ENCODE measurements at places on chromosomes 5 and 9. TPM values are rescaled to one million over a fixed set of nuclear protein-coding genes. Genes with fewer than 3 reads are reported as not detected.
A peak's percentile ranks its signal among the peaks of the same experiment; 100 is the strongest.

GRCh38 chr5:110580625-110581024, 145.8 kb downstream of the TMEM232 start:
- no peaks in the 10 kb centered on the region for H3K4me1 ChIP-seq
- H3K27me3 ChIP-seq: no peaks in the 10 kb centered on the region
- no peak overlapping the region for H3K4me3 ChIP-seq

GRCh38 chr5:122715095-122715494, 59.8 kb upstream of the SNX2 start:
- DNase-seq: no peak
- H3K27me3 ChIP-seq: no peaks in the 10 kb centered on the region
- H3K27ac ChIP-seq: no peak overlapping the region
- no peaks in the 10 kb centered on the region for H3K36me3 ChIP-seq
- H3K4me1 ChIP-seq: no peaks in the 10 kb centered on the region

- H3K27ac ChIP-seq: no peak overlapping the region
- no peaks in the 10 kb centered on the region for H3K4me1 ChIP-seq
- DNase-seq: no peak
- no peak overlapping the region for H3K4me3 ChIP-seq
- no peaks in the 10 kb centered on the region for H3K27me3 ChIP-seq
Measured at GRCh38 chr9:78775696-78776295, 478.9 kb downstream of the PSAT1 start.

GRCh38 chr5:109485030-109485429, 75.3 kb upstream of the PJA2 start:
- no peaks in the 10 kb centered on the region for H3K4me1 ChIP-seq
- DNase-seq: peak; percentile 64
- no peak overlapping the region for H3K27ac ChIP-seq
- H3K36me3 ChIP-seq: no peaks in the 10 kb centered on the region

DNA sequence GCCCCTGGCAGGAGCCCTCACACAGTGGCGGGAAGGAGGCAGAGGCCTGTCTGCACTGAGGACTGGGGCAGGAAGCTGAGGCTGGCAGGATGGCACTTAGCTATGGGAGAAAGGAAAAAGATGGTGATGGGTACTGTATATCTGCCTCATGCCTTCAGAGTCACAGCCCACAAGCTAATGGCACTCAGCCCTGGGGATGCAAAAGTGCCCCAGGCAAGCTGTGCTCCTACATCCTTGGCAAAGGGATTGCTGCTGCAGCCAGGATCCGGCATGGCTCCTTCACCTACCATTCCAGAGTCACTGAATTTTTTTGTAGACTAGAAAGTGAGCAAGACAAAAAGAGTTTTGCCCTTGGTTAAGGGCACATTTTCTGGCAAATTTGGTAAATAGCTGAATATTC, 8.7 kb downstream of the ACSL6 start:
- H3K4me1 ChIP-seq: no peaks in the 10 kb centered on the region
- no peak for DNase-seq
- H3K27me3 ChIP-seq: no peaks in the 10 kb centered on the region
- H3K36me3 ChIP-seq: no peaks in the 10 kb centered on the region

The IGFBPL1 gene
- total RNA-seq: 0.32 TPM

The ALDOB gene
- not detected for total RNA-seq

DNA sequence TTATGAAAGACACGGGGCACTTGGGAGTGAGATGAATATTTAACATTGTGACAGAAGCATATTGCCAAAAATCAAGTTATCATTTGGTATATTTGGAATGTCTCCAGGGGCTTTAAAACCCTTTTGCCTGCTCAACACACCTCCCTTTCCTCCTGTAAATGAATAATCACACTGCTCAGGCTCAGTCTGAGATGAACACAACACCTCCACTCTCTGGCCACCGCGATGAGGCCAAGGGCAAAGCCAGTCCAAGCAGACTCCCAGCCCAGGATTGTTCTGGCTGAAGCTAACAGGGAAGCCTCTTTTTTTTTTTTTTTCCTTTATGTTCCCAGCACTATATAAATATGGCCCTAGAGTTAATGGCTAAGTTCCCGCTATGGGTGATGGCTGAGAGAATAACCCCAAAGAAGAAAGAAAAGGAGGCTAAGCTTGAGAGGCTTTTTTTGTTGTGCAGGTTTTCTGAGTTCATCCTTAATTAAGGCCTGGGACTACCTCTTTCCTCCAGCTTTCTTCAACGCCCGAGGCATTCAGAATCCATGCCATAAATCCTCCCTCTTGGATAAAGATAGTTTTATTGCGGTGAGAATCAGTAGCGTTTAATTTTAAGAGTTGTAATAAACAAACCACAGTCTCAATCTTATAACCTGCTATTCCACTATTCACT, 10.5 kb upstream of the ERAP1 start:
- H3K27me3 ChIP-seq: no peaks in the 10 kb centered on the region
- no peak overlapping the region for H3K27ac ChIP-seq
- H3K4me1 ChIP-seq: no peaks in the 10 kb centered on the region
- DNase-seq: no peak
- H3K4me3 ChIP-seq: no peak overlapping the region

DNA sequence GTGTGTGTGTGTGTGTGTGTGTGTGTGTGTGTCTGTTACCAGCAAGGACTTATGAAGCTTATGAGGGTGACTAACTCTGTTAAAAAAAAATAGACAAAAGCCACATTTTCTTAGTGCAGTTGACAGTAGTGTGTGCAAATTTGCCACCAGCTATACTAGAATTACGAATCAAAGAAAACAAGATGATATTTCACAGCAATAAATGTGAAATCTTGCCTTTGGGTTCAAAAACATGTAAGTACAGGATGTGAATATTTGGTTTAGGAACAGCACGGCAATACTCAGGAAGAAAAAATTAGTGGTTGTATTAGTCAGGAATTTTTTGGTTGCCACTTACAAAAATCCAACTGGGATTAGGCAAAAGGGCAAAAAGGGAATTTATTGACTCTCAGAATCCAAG, 117.4 kb downstream of the NPR3 start:
- H3K27me3 ChIP-seq: no peaks in the 10 kb centered on the region
- H3K4me1 ChIP-seq: no peaks in the 10 kb centered on the region
- no peak overlapping the region for H3K27ac ChIP-seq
- H3K36me3 ChIP-seq: no peaks in the 10 kb centered on the region
- no peak overlapping the region for H3K4me3 ChIP-seq

The NRG2 gene
- 11.1 TPM for total RNA-seq

- H3K27me3 ChIP-seq: no peaks in the 10 kb centered on the region
- H3K27ac ChIP-seq: no peak overlapping the region
- H3K36me3 ChIP-seq: no peaks in the 10 kb centered on the region
- no peak overlapping the region for H3K4me3 ChIP-seq
Measured at GRCh38 chr9:105647595-105648349, 14.5 kb upstream of the TAL2 start.

DNA sequence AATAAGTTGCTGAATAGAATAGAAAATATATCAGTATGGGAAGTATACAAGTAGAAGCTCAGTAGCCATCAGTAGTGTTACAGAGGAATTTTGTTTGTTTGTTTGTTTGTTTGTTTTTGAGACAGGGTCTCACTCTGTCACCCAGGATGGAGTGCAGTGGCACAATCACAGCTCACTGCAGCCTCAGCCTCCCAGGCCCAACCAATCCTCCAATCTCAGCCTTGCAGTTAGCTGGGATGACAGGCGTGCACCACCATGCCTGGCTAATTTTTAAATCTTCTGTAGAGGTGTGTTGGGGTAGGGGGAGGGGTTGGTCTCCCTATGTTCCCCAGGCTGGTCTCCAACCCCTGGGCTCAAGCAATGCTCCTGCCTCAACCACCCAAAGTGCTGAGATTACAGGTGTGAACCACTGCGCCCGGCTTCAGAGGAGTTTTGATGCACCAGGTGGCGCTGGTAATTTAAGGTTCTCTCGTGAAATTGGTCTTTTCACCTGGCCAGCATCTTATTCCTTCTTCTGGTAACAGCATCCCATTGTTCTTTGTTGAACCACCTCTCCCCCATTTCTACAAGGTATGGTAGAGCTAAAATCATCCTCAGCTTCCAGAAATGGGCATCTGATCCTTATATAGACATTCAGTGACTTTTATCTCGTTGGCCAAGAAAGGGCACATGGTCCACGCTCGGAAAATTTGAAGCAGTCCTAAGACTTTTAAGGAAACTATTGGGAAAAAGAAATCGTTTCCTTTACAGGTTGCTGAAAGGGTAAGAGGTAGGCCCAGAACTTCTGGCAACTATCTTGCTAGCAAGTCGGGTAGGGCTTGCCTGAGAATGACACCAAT, 157.1 kb downstream of the ARRDC3 start:
- H3K4me1 ChIP-seq: no peaks in the 10 kb centered on the region
- no peak overlapping the region for H3K4me3 ChIP-seq
- H3K36me3 ChIP-seq: no peaks in the 10 kb centered on the region
- H3K27ac ChIP-seq: no peak overlapping the region

GRCh38 chr9:14466429-14466818, 152.5 kb upstream of the NFIB start:
- no peaks in the 10 kb centered on the region for H3K27me3 ChIP-seq
- no peaks in the 10 kb centered on the region for H3K4me1 ChIP-seq
- no peak overlapping the region for H3K27ac ChIP-seq
- H3K4me3 ChIP-seq: no peak overlapping the region

DNA sequence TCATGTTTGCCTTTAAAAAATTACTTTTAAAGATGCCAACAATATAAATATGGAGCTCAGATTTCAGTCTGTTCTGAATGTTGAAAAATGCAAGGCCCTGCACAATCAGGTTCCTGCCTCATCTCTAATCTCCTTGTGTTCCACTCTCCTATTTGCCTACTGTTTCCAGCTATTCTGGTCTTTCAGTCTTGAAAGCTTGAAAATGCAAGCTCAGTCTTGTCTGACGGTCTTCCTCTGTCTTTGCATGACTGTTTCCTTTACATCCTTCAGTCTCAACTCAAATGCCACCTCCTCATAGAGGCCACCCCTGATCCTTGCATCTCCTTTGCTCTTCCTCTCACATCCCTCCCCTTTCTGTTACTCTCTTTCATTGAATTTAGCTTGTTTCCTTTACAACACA, 354.9 kb downstream of the KIF4B start:
- no peaks in the 10 kb centered on the region for H3K36me3 ChIP-seq
- H3K4me3 ChIP-seq: no peak overlapping the region
- no peaks in the 10 kb centered on the region for H3K27me3 ChIP-seq
- H3K4me1 ChIP-seq: no peaks in the 10 kb centered on the region

- H3K4me3 ChIP-seq: no peak overlapping the region
- no peaks in the 10 kb centered on the region for H3K36me3 ChIP-seq
- DNase-seq: no peak
Measured at GRCh38 chr5:112876362-112876761, 15.3 kb downstream of the SRP19 start.

DNA sequence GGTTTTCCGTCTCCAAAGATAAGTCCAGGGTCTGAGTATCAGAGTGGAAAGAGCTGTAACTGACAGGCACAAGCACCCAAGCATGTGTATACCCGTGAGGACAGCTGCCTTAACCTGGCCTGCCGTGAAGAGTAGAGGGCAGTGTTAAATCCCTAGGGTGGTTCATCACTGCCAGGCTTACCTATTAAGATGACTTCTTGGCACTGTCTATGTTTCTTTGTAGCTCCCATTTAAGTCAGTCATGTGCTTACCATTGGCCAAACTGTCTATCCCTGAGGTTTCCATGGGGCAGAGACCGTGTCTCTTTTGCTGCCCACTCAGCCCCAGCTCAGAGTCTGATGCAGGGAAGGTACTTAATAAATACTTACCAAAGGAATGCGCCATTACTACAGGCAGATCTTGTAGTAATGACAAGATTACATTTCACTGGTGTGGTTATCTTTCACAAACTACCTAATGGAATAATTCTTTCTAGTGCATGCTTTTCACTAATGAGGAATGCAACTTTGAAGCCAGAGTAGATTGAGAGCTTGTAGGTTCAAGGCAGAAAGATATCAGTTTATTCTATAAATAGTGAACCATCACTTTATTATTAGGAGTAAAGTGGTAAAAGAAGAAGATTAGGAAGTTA, 64.2 kb downstream of the SNX24 start:
- no peaks in the 10 kb centered on the region for H3K4me1 ChIP-seq
- no peaks in the 10 kb centered on the region for H3K36me3 ChIP-seq
- H3K27ac ChIP-seq: no peak overlapping the region
- H3K27me3 ChIP-seq: no peaks in the 10 kb centered on the region
- H3K4me3 ChIP-seq: no peak overlapping the region

GRCh38 chr9:14314424-14314928, 535 bp upstream of the NFIB start:
- H3K27ac ChIP-seq: peak overlapping the region; percentile 96
- no peaks in the 10 kb centered on the region for H3K36me3 ChIP-seq
- peak; percentile 88 for DNase-seq

GRCh38 chr5:10579536-10580521, 16.0 kb downstream of the ANKRD33B start:
- no peaks in the 10 kb centered on the region for H3K27me3 ChIP-seq
- H3K36me3 ChIP-seq: no peaks in the 10 kb centered on the region
- H3K27ac ChIP-seq: no peak overlapping the region
- H3K4me1 ChIP-seq: no peaks in the 10 kb centered on the region
- no peak overlapping the region for H3K4me3 ChIP-seq

The ZNF462 gene
- 54.4 TPM for total RNA-seq

DNA sequence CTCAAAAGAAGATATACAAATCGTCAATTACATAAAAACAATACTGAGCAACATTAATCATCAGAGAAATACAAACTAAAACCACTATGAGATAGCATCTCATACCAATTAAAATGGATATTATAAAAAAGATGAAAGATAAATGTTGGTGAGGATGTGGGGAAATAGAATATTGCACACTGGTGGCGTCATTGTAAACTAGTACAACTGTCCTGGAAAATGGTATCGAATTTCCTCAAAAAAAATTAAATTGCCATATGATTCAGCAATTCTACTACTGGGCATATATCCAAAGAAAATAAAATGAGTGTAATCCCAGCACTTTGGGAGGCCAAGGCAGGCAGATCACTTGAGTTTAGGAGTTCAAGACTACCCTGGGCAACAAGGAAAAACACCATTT, 326.0 kb upstream of the FTMT start:
- no peak for DNase-seq
- no peak overlapping the region for H3K4me3 ChIP-seq
- H3K27me3 ChIP-seq: no peaks in the 10 kb centered on the region
- no peaks in the 10 kb centered on the region for H3K36me3 ChIP-seq
- no peak overlapping the region for H3K27ac ChIP-seq

GRCh38 chr5:139817362-139817761, 21.8 kb downstream of the PSD2 start:
- H3K27me3 ChIP-seq: no peaks in the 10 kb centered on the region
- no peaks in the 10 kb centered on the region for H3K4me1 ChIP-seq
- no peaks in the 10 kb centered on the region for H3K36me3 ChIP-seq
- no peak overlapping the region for H3K4me3 ChIP-seq
- DNase-seq: no peak
- H3K27ac ChIP-seq: no peak overlapping the region
